GF-D8 (cell line): ENCODE measurements at places on chromosomes 3 and 15.
A peak's percentile ranks its signal among the peaks of the same experiment; 100 is the strongest.

DNA sequence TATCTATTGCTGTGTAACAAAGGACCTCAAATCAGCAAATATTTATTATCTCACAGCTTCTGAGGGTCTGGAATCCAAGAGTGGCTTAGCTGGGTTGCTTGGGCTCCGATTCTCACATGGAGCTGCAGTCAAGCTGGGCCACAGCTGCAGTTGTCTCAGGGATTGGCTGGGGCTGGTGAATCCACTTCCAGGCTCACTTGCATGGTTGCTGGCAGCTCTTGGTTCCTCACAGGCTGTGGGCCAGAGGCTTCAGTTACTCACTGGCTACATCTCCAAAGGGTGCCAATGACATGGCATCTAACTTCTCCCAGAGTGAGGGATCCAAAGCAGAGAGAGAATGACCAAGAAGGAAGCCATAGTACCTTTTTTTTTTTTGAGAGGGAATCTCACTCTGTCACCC is 13.9 kb upstream of the SYNM start:
- DNase-seq, result no peak

DNA sequence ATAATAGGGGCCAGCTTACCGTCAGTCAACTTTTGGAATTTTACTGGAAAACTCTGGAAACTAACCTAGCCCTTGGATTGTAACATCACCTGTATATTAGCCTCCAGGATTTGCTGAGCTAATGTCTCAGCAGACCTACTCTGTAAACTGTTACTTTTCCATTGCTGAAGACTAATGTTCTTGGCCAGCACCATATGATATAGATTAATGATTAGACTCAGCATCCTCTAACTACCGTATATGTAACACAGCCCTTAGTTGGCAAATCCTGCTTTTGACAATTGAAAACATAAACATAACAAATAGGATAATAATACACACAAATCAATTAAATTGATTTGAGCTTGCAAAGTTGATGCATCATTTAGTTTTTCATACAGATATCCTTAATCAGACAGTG is 26.6 kb upstream of the GBE1 start:
- DNase-seq, result no peak

DNA sequence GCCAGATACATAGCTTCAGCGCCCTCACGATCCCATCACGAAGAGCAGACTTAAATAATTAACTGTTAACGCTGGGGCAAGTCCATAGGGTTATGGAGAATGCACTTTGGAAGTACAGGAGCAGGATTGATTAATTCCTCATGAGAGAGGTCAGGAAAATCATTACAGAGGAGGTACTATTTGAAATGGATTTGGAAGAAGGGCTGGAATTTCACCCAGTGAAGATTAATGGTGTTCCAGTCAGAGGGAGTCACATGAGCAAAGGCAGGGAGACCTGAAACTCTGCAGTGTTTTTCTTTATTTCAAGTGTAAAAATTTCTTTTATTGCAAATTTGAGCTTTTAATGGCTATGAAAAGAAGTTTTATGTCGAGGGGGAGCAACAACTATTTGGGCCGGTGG is 329.8 kb upstream of the GRM7 start:
- DNase-seq, result no peak

GRCh38 chr3:141368062-141368924 is at the start of gene ZBTB38:
Gene ZBTB38, plus strand, starts transcription at chr3:141368504. Its CDS starts 73,885 bp downstream, at chr3:141442389.
- no peak for DNase-seq

- no peak for DNase-seq
These were observed 16.0 kb downstream of the CAPN3 start for GRCh38 chr15:42375252-42375651.

DNA sequence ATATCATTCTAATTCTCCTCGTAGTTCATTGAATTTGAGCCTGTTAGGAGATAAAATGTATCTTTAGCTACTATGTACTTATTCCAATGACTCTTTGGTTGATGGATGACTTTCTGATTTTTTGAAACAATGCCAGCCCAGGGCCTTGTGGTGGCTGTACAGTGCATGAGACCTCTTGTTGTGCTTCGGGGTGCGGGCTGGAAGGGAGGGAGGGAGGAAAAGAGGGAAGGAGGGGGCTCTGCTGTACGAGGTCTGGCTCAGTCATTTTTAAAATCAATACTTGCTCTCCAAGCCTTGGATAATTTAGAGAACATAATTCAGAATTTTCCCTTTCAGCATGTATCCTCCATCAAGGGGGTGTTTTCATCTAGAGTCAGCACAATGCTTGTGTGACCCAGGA is 399.7 kb upstream of the ONECUT1 start:
- DNase-seq, result no peak

- no peak for DNase-seq
These were observed 35.6 kb upstream of the RAB11A start for GRCh38 chr15:65833501-65834205.

- DNase-seq, result no peak
These were observed 172.0 kb upstream of the LRRFIP2 start for GRCh38 chr3:37346227-37347005.

GRCh38 chr3:125587039-125587648 is 8.2 kb downstream of the OSBPL11 start:
- no peak for DNase-seq

DNA sequence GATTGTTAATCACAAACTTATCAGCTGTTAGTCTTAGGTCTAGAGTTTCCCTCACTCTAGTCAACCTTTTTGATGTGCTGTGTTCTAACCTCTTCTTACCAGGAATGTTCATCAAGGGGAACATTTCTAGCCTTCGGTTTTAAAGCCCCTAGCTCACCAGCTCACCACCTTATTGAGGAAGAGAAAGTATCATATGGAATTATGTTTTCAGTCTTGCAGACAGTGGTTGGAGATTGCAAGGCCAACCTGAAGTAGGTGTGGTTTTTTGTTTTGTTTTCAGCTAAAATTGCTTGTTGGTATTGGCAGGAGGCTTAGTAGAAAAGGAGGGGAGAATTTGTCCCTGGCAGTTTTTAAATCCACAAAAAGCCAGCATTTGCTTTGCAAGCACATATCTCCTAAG is 48.4 kb upstream of the CCDC80 start:
- DNase-seq, result no peak

- peak; percentile 38 for DNase-seq
These were observed 58.3 kb upstream of the TRAK1 start for GRCh38 chr3:42032693-42033349.

GRCh38 chr15:23866832-23867231 is 179.7 kb upstream of the NDN start:
- DNase-seq, result no peak

GRCh38 chr3:116423945-116424344 is 21.3 kb downstream of the LSAMP start:
- DNase-seq, result no peak

DNA sequence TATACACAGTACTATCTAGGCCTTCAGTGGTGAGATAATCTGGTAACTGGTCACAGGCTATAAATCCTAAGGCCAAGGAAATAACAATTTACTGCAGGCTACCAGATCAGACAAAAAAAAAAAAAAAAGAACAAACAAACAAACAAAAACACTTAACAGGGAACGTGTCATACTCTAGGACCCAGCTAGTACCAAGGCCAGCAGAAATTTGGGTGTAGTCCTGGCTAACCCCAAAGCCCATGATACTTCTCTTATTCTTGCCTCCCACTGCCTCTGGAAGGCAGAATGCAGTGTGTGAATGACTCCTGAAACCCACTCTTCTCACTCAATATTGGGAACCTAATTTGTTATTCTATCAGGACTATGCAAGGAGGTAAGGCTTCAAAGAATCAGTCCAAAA is 53.7 kb upstream of the ST3GAL6 start:
- no peak for DNase-seq

GRCh38 chr3:44506961-44507360 is 29.5 kb upstream of the ZNF445 start:
- no peak for DNase-seq

GRCh38 chr3:8445861-8446260 is 55.8 kb upstream of the LMCD1 start:
- DNase-seq, result no peak

DNA sequence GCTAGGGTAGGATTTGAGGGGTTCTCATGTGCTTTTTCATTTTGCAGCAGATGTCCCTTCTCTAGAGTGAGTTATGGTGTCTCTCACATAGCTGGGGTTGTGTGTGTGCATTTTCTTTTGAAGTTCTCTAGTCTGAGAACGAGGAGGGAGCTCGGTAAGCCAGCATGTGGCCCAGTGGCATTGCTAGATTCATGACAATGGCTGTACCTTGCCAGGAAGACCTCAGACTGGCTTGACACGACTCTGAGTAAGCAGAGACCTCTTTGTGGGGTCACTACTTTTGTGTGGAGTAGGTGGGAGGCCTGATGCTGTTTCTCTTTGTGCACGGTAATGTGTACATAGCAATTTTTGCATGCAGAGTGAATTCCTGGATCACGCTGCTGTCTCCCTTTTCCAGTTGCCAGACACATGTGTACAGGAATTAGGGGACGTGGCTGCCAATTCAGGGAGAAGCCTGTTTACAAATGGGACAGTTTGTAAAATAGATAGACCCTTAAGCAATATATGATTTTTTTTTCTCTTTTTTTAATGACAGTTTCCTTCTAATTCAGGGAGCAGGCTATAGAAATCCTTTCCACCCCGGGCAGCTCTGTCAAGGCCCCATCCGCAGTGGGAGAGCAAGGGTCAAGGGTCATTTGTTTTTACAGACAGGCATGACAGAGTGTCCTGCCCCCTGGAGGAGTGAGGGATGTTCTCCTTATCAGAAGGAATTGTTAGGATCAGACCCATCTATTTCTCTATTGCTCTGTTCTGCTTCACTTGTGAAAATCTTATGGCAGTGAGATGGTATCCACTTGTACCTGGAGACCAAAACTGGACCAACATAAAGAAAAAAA is 4.6 kb downstream of the CACNA1D start:
- no peak for DNase-seq

DNA sequence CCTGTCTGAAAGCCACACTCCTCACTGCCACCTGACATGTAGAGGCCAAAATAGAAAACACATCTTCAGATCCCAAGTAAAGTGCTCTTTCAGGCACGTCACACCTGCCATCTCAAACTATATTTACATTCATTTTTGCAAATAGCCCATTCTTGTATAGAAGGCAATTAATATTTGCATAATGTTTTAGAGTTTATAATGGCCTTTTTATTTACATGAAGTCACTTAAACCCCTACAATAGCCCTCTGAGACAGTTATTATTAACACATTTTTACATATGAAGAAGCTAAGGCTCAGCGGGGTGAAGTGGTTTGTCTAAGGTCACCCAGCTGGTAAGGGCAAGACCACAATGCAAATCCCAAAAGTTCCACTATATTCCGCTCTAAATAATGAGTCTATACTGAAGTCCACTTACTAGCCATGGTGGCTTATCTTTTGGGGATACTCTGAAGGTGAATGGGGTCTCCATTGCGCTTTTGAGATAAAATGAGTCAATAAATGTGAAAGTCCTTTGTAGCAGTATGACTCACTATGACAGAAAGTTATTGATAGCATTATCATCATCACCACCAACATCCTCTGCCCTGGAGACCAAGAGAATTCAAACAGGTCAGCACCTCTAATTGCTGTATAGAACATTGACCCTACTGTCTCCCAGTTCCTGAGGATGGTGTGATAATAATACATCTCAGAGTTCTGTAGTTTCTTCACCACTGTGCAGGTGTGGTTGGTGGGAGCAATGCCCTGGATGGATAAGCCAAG is 155.9 kb upstream of the BCL6 start:
- DNase-seq, result no peak

GRCh38 chr3:33537133-33537532 is 96.9 kb upstream of the UBP1 start:
- DNase-seq, result no peak

- no peak for DNase-seq
These were observed 575.1 kb downstream of the FOXP1 start for GRCh38 chr3:71008350-71008935.

- DNase-seq, result no peak
These were observed 28.8 kb upstream of the SYNM start for GRCh38 chr15:99076109-99076508.

DNA sequence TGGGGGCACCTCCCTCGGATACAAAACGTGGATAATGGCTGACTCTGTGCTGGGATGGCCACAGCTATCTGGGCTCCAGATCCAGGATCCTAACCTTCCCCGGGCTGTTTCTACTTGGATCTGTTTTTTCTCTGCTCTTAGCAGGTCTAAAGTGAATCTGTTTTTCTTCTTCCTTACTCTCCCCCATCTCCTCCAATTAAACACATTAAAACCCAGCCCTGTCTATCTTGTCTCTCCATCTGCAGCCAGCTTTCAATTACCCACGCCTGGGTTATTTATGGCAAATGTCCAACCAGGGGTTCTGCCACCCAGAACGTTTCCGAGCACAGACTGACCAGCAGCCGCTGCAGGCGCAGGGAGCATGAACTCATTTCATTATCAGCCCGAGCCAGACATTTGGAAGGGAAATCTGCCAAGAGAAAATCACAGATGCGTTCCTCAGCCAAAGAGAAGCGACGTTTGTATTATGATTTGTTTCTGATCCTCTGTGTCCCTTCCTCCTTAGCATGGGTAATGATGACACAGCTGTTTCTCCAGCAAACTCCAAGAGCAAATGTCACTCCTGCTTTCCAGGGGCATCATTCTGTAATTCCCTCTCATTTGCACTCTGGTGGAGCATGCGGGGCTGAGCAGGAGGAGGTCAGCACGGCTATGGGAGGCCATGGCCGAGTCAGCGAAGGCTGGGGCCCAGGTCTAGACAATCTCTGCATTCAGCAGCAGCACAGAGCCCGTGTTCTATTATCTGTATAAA is 42.0 kb downstream of the UMPS start:
- DNase-seq, result no peak

GRCh38 chr3:192212335-192212734 is 515.0 kb downstream of the FGF12 start:
- DNase-seq, result no peak

DNA sequence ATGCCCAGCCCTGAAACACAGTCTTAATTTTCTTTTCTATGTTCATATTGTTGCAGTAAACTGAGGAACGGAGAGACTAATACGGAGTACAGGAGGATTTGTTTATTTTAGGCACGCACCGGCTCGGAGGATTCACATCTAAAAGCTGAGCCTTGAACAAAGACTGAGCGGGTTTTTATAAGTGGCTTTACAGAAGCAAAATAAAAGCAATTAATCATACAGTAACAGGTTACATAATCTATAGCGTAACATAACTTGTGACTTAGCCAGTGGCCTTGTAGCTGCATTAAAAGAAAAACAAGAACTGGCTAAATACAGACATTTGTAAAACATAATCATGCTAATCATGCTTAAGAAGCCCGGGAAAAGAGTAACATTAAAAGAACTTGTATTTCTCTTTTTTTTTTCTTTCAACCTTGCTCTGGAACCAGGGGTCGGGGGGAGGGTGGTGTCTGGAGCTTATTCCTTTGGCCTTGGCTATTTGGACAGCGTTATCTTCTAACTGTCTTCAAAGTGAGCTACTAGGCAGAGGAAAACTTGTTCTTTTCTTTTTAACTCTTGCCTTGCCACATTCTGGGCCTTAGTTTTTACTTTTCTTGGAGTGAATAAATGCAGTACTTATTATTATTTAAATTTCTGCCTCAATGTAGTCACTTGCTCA is 17.5 kb downstream of the NUSAP1 start:
- DNase-seq, result no peak

- no peak for DNase-seq
These were observed 101.0 kb downstream of the CADPS start for GRCh38 chr3:62774221-62774620.
